ENCODE measurements at places on chromosomes 7 and 10.

DNA sequence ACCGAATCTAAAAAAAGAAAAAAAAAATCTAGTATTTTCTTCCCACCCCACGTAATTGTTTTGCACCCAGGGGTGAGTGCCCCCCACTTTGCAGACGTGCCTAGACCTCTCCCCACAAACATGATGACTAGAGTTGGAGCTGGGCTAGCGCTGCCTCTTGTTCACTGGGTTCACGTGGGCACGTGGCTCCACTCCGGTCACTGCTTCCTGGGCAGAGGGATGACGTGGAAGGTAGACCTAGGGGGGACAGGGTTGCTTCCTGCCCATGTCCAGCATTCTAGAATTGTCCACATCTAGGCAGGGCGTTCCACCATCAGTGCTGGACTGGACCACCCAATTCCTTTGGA is 861 bp upstream of the LIMK1 start:
- no peak for DNase-seq

- DNase-seq = no peak
Observed at GRCh38 chr10:110057456-110057855, 49.7 kb downstream of the ADD3 start.

DNA sequence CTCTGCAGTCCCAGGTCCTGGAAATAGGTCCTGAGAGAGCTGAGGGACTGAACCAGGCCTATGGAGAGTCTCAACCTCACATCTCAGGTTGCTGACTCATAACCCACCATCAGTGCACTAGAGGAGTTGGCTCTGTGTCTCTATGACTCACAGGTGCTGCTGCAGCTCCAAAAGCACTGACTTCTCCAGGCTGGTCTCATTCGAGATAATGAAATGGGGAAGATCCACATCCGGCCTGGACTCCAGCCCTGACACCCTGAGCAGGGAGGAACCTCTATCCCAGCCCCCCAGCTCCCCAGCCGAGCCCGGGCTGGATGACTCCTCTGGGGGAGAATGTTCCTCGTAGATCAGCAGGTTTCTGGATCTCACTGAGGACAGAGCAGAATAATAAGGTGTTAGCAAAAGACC is 35.5 kb upstream of the DGKI start:
- no peak for DNase-seq

GRCh38 chr7:89028319-89028718 is 232.8 kb upstream of the TEX47 start:
- no peak for DNase-seq

- peak; percentile 33 for DNase-seq
Observed at GRCh38 chr7:131106681-131107336, 220.9 kb upstream of the MKLN1 start.

GRCh38 chr10:117246997-117247671 is 6.2 kb downstream of the SLC18A2 start:
- no peak for DNase-seq

GRCh38 chr10:34177445-34177844 is 637.7 kb downstream of the PARD3 start:
- no peak for DNase-seq

All from stimulated activated CD8-positive, alpha-beta memory T cell treated with anti-CD3 and anti-CD28 coated beads, Interleukin-15, amount 100 ng/mL, for 4 hours (primary cell).